Pancreas (tissue), 10 donors: ENCODE measurements at places on chromosomes 5 and 9. TPM values are rescaled to one million over a fixed set of nuclear protein-coding genes. Genes with fewer than 3 reads are reported as not detected.

The CDC25C gene
- not detected for total RNA-seq

The PCDHGC3 gene
- 9.1 TPM for total RNA-seq

The F2RL2 gene
- 0.26 TPM for total RNA-seq

The TXN gene
- 84.0 TPM for total RNA-seq

The C1QTNF2 gene
- not detected for total RNA-seq

The GABBR2 gene
- not detected for total RNA-seq

The SPINK13 gene
- total RNA-seq, result not detected

- peak; percentile 76 for DNase-seq
Observed at GRCh38 chr5:134140530-134141201, 26.2 kb downstream of the TCF7 start.

- no peak for DNase-seq
Observed at GRCh38 chr5:156444753-156445291, 117.9 kb downstream of the SGCD start.

GRCh38 chr9:83219154-83219923 lies 156.4 kb upstream of the RASEF start:
- DNase-seq, result peak; percentile 86

DNA sequence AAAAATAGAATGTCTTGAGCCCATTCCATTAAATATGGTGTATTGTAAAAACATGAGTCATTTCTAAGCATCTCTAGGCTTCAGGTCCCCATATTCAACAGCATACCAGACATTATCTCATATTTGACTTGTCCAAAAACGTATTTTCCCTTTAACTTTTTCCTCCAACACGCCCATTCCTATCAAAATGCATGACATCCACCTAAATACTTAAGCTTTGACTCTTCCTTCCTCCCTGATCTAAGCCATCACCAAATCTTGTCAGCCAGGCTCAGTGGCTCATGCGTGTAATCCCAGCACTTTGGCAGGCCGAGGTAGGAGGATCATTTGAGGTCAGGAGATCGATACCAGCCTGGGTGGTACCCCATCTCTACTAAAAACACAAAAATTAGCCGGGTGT lies 23.9 kb downstream of the VCP start:
- no peak for DNase-seq

DNA sequence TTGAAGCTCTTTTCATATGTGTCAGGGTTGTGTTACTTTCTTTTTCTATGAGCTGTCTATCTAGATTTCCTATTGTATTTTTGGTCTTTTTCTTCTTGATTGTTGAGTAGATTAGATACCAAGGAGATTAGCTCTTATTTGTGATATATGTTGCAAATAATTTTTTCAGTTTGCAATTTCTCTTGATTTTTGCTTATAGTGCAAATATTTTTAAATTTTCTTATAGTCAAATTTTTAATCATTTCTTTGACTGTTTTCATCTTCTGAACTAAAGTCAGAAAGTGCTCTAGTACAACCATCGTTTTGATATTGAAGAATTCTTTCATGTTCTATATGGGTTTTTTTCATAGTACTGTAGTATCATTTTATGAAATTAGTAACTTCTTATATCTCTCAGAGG lies 193.7 kb downstream of the OSTF1 start:
- no peak for DNase-seq

GRCh38 chr9:110672873-110673510 lies 4.4 kb downstream of the MUSK start:
- no peak for DNase-seq

- DNase-seq, result no peak
Observed at GRCh38 chr9:37876376-37876775, 27.6 kb downstream of the SLC25A51 start.

- no peak for DNase-seq
Observed at GRCh38 chr9:129999141-129999510, 43.9 kb downstream of the FNBP1 start.

DNA sequence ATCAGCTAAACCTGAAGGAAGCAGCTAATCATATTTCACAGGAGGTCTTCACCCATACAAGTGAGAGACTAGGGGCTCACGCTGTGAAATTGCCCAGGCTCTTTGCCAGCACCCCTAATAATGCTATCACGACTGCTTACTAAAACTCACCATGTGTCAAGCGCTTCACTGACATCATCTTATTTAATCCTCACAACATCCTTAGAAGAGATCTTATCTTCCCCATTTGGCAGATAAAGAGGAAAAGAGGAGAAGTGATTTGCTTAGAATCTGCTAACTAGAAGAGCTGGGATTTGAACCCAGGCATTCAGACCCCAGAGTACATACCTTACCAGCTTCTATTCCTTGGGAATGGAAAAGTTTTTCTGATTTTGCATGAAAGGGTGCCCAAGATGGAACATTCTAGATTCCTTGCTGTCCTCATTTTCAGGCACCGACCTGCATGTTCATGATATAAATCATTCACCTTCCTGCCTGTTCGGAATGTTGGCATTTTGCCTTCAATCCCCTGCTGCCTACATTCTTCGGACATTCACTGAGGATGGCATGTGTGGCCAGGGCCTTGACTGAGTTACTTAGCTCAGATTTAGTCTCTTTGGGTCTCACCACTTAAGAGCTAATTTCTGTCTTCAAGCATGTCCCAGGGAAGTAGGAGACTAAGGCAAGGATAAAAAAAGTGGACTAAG lies 88.1 kb downstream of the SH3TC2 start:
- no peak for DNase-seq

- DNase-seq, result peak; percentile 29
Observed at GRCh38 chr5:168159425-168159824, 132.0 kb upstream of the WWC1 start.
